ENCODE measurements at places on chromosomes 11 and 22.

DNA sequence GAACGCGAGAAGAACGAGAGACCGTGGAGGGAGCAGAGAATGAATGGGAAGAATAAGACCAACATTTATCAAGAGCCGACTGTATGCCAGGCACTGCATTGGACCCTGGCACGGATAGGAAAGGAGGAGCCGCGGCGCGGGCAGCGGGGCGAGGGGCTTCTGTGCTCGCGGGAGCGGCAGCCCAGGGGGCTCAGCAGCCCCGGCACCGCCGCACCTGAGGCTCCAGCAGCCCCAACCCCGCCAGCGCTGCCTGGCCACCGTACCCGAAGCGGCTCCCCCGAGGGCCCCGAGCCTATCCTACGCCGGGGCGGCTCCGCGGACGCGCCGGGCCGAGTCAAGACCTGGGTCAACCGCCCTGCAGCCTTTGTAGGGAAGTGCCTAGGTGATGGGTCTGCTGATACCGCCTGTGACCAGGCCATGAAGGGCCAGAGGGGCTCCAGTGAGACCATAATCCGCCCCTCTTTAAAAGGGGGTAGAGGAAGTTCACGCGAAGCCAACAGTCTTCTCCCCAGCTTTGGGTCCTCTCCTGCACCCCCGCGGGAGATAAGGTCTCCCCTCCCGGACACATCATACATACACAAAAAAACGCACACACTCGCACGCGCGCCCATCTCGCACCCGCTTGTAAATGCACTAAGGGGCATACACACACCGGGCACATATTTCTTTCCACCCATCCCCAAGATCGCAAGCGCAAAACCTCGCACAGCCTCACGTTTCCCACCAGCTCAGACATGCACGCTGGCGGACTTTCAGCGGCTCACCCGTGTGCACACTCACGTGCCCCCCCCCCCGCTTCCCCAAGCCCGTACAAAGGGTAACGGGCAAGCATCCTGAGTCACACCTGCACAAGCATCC, 935 bp upstream of the RTN4RL2 start:
- DNase-seq: no peak

DNA sequence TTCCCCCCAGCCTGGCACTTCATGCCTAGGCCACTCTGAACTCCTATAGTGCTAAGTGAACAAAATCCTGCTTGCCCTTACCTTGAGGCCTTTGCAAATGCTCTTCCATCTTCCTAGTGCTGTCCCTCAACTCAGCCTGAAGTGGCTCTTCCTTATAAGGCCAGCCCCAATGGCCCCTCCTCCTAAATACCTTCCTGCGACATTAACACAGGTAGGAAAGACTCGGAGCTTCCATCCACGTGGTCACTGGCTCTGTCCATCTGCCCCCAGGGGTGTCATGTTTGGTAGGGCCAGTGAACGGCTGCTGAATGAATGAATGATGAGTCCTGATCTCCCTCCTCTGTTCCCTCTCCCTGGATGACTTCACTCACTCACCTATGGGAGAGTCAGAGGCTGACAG, 4.2 kb downstream of the PDE2A start:
- no peak for DNase-seq

GRCh38 chr22:46792841-46793261, 30.4 kb downstream of the TBC1D22A start:
- no peak for DNase-seq

DNA sequence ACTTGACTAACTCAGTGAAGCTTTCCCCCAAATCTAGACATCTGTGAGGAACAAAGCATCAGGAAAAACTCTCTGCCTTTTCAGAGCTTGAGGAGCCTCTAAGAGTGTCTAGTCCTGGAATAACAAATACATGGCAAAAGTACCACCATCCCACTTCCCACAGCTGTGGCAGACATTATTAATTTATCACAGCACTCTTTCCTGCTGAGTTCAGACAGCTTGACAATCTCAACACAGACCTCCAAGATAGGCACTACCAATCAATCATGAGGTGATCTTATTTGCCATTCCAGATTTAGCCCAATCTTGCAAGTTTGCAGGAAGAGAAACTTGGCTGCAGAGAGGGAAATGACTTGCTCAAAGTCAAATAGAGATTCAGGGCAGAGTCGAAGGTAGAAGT, 202.8 kb downstream of the MN1 start:
- DNase-seq: no peak

DNA sequence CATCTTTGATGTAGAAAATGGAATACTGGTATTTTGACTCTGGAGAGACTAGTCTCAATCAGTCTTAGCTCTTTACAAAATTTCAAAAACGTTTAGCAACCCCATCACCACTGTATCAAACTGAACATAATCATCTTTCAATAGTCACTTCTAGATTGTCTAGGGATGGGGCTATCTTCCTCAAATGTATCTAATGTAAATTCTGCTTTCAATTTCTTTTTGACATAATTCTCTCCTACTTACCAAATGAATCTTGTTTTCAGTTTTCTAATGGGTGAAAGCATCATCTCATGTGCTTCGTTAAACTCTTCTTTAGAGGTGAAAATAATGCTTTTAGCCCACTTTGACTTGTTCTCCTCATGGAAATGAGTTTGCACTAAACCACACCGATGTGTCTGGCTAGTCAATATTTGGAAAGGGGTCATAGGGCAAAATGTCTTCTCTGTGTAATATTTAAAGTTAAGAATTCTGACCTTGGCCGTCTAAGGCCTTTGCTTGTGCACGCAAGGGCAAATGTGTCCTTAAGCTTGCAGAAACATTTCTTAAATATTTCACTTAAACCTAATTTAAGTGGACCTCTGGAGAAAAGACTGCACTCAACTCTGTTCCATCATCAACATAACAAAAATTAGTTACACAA, 5.2 kb downstream of the SIK3 start:
- no peak for DNase-seq

GRCh38 chr11:126663749-126664592, 308.5 kb downstream of the ST3GAL4 start:
- no peak for DNase-seq

DNA sequence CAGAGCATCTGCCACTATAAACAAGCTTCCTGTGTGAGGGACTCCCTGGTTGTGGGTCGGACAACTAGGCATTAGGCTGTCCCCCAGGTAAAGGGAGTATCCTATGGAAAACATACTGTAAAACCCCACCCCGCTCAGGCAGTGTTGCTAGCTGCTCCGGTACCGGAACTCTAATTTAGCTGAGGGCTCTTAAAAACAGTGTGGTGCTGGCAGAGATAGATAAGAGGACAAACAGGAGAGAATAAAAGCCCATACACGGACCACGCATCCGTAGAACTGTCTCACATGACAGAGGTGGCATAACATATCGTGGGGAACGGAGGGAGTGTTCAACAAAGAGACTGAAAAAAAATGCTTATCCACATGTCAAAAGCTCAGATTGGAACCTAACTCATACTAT, 3.4 kb upstream of the MOGAT2 start:
- DNase-seq: no peak

Data from activated naive CD8-positive, alpha-beta T cell treated with anti-CD3 and anti-CD28 coated beads, Interleukin-2, amount 50 U/mL, for 16 hours (primary cell).